Activated T-helper 1 cell treated with Interleukin-2 at 50 U/mL for 16 hours (primary cell): ENCODE measurements at places on chromosomes 16 and 17.

- no peak for DNase-seq
These were observed 34.7 kb upstream of the POLR3E start for GRCh38 chr16:22262460-22262859.

- DNase-seq, result no peak
These were observed 769.6 kb downstream of the CDH11 start for GRCh38 chr16:64352246-64352645.

GRCh38 chr17:42058063-42058462, 7.7 kb upstream of the C17orf113 start:
- no peak for DNase-seq

DNA sequence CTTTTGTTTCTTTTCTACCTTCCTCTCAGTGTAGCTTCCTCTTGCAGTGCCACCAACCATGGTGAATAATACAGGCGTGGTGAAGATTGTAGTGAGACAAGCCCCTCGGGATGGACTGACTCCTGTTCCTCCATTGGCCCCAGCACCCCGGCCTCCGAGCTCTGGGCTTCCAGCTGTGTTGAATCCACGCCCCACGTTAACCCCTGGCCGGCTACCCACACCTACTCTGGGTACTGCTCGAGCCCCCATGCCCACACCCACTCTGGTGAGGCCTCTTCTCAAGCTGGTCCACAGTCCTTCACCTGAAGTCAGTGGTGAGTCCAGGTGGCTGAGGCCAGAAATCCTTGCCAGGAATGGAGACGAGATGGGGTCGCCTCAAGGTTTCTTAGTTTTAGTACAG, 23.9 kb downstream of the SRCAP start:
- no peak for DNase-seq

DNA sequence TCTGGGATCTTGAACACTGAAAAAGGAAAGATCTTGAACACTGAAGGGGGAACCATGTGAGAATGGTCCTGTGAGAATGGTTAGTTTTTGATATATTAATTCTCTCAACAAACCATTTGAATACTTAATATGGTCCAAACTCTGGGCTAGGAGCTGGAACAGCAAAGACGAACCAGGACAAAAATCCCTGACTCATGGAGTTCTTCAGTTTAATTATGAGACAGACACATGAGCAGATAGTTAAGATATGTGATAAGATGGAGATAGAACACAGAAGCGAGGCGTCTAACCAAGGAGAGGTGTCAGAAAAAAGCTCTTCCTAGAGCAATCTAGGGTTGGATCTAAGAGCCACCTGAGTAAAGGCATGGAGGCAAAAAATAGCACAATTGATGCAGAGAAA, 1.6 kb downstream of the CKLF start:
- DNase-seq, result no peak

GRCh38 chr16:84503751-84504395, 586 bp downstream of the MEAK7 start:
- no peak for DNase-seq

- DNase-seq, result no peak
These were observed 146.7 kb downstream of the RAB11FIP4 start for GRCh38 chr17:31538080-31538762.

GRCh38 chr16:87806261-87806640, 40.5 kb upstream of the KLHDC4 start:
- no peak for DNase-seq

DNA sequence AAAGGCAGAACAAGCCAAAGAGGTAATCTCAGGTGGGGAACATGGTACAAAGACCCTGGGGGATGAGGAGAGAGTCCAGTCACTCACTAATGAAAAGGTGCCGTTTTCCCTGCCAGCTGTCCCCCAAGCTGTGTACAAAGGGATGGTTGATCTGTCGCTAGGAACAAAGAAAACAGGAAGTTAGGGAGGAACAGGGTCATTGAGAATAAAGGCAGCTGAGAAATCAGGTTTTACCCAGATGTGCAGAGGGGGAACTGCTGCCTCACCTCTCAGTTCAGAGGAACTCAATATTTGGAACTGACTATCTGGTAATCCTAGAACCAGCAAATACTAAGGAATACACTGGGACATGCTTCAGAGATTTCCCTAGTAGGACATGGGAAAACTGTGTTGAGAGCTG, 1.5 kb downstream of the RSKR start:
- DNase-seq, result no peak

GRCh38 chr16:4246777-4247459, 5.0 kb upstream of the SRL start:
- no peak for DNase-seq

- no peak for DNase-seq
These were observed 90.8 kb downstream of the STX8 start for GRCh38 chr17:9484789-9485188.

DNA sequence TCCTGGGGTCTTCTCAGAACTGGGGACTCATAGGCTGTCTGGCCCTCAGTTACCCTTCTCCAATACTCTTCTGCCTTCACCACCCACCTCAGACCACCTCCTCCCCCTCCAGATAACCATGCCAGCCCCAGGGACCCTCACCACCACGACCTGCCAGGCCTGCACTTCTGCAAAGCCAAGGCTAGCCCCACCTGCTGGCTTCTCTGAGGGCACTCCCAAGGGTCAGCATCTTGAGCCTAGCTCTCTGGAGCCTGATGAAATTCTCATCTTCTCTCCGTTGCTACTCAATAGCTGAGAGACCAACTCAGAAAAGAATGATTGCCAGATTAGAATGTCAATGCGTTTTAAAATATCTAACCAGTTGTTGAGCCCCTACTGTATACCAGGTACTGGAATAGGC, 56.1 kb upstream of the LYRM9 start:
- no peak for DNase-seq

DNA sequence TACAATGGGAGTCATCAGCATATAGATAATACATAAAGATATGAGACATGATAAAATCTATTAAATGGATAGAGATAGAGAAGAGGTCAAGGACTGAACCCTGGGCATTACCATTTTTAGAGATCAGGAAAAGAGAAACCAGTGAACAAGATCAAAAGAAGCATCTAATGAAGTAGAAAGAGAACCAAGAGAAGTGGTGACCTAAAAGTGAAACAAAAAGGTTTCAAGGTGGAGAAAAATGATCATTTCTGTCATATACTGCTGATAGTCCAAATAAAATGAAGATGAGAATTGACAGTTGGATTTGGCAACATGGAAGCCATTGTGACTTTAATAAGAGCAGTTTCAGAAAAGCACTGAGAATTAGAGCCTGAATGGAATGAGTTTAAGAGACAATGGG, 165.1 kb downstream of the PPM1E start:
- no peak for DNase-seq

- DNase-seq, result no peak
These were observed 23.3 kb downstream of the LIMD2 start for GRCh38 chr17:63676584-63676983.

- DNase-seq, result no peak
These were observed 6.2 kb downstream of the SBK1 start for GRCh38 chr16:28298511-28298878.

GRCh38 chr17:41691031-41691777, 2.5 kb downstream of the EIF1 start:
- no peak for DNase-seq

DNA sequence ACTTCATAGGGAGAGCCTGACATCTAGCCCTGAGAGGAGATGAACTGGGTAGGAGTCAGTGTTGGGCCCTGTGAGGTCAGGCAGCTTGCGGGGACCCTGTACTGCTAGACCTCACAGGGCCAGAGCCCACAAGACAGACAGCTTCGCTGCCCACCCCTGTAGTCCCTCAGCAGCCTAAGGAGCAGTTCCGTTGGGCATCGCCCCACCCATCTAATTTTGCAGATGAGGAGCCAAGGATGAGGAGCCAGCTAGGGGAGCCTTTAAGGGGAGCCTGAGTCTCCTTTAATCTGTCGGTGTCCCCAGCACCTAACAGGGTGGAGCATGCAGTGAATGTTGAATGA, 755 bp upstream of the TUFM start:
- DNase-seq, result no peak

- DNase-seq, result no peak
These were observed 34.7 kb downstream of the EPN2 start for GRCh38 chr17:19271780-19272357.

GRCh38 chr16:88813269-88814143, 1.8 kb upstream of the APRT start:
- no peak for DNase-seq

- no peak for DNase-seq
These were observed 1.4 kb downstream of the SLC4A1 start for GRCh38 chr17:44266402-44267164.
